ENCODE measurements at places on chromosomes 2 and 18.

DNA sequence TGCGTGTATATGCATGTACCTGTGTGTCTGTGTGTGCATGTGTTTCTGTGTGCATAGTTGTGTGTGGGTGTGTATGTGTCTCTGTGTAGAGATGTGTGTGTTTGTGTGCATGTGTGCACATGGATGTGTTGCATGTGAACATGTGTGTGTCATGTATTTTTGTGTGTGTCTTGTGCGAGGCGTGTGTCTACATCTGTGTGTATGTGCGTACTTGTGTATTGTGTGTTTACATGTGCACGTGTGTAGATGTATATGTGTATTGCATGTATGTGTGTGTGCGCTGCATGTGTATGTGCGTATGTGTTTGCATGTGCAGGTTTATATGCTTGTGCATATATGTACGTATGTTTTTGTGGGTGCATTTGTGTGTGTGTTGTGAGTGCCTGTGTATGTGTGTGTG, 735.2 kb downstream of the GALR1 start:
- DNase-seq = no peak

DNA sequence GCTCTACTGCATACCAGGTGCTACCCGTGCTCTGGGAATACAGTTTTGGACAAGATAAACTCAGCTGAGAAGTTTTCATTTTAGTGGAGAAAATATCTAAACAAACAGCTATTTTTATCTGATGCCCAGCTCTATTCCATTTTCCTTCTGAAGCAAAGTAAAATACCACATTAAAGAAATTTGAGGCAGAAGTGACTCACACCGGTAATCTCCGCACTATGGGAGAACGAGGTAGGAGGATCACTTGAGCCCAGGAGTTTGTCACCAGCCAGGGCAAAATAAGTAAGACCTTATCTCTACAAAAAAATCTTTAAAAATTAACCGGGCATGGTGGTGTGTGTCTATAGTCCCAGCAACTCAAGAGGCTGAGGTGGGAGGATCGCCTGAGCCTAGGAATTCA, 416.2 kb upstream of the LYPD1 start:
- no peak for DNase-seq

- DNase-seq = no peak
Measured at GRCh38 chr2:138536740-138537139, 35.2 kb downstream of the SPOPL start.

DNA sequence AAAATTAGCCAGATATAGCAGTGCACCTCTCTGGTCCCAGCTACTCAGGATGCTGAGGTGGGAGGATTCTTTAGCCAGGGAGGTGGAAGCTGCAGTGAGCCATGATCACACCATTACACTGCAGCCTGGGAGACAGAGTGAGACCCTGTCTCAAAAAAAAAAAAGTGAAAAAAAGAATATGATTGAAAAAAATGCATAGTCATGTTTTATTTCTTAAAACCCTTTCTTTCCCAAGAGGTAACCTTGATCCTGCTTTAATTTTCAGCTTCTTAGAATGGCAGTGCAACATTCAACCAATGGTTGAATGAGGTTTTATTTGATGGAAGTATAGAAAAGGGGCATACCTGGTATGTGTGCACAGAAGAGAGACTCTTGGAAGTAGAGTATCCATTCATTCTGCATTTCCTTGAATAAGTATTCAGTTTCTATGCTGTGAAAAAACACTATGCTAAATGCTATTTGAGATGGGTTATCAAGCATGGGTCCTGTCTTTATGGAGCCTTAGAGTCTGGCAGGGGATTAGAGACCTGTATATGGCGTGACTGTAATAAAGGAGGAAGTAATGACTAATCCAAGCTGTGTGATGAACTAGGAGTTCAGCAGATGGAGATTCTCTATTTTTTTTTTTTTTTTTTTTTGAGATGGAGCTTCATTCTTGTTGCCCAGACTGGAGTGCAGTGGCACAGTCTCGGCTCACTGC, 146.3 kb downstream of the WDSUB1 start:
- no peak for DNase-seq

GRCh38 chr2:203625701-203626100, 80.7 kb upstream of the CD28 start:
- no peak for DNase-seq

DNA sequence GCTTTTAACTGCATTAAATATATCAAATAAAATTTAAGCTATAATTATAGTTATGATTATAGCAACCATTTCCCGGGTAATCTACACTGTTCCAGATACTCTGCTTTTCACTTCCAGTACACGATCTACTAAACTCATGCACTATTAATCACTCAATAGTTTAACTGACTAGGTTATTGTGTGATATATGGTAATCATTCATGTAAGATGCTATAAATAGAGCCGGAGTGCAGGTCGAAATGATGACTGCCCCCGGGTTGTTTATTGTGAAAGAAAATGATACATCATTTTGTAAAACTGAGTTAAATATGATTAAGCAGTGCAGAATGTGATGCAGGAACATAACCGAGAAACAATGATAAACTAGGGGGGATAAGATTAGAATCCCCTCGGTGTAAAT, 434.6 kb upstream of the DSEL start:
- DNase-seq = no peak
